Thoracic aorta (tissue), 2 donors: ENCODE measurements at places on chromosomes 5 and 9. TPM values are rescaled to one million over a fixed set of nuclear protein-coding genes. Genes with fewer than 3 reads are reported as not detected.

GRCh38 chr9:98736226-98736625 is 27.5 kb upstream of the GABBR2 start:
- no peak for DNase-seq

- no peak for DNase-seq
Observed at GRCh38 chr5:168802337-168802736, 223.2 kb upstream of the PANK3 start.

- no peak for DNase-seq
Observed at GRCh38 chr5:170444181-170444580, 55.0 kb upstream of the KCNMB1 start.

DNA sequence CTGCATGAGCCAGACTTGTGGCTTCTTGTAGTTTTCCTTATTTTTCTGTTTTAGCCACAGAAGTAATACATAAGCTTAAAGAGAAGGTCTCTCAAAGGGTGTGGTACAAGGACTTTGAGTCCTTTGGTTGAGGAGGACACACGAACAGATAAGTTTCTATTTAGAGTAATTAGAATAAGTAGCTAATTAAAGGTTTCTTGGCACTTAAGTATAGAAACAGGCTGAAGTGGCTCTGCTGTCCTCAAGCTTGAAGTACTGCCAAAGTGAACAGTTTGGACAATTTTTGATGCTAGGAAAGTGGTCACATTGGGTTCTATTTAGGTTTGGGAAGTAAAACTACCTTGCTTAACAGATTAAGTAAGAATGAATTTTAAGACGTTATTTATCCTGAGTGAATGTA is 278.3 kb upstream of the MPDZ start:
- DNase-seq, result no peak

GRCh38 chr5:119032656-119033055 is 38.2 kb upstream of the DMXL1 start:
- no peak for DNase-seq

CDC37L1 gene
- total RNA-seq, result 22.5 TPM
